ENCODE measurements at places on chromosomes 6 and 20. TPM values are rescaled to one million over a fixed set of nuclear protein-coding genes. Genes with fewer than 3 reads are reported as not detected.

TOX2 gene
- total RNA-seq = not detected

KCNQ5 gene
- 0.10 TPM for total RNA-seq

ULBP1 gene
- total RNA-seq = 2.5 TPM

OR2B6 gene
- 1.5 TPM for total RNA-seq

YTHDF1 gene
- 93.4 TPM for total RNA-seq

ANGPT4 gene
- not detected for total RNA-seq

HUS1B gene
- total RNA-seq = 0.71 TPM

MCHR2 gene
- not detected for total RNA-seq

BPI gene
- total RNA-seq = not detected

MLIP gene
- 1.4 TPM for total RNA-seq

GABRR1 gene
- not detected for total RNA-seq

TMEM151B gene
- total RNA-seq = 0.12 TPM

LTA gene
- not detected for total RNA-seq

MAPK13 gene
- total RNA-seq = 59.3 TPM

ADGRG6 gene
- total RNA-seq = 84.6 TPM

PLEKHG1 gene
- total RNA-seq = 9.7 TPM

LINC00237 gene
- total RNA-seq = not detected

FAXC gene
- 1.5 TPM for total RNA-seq

C6orf58 gene
- 0.31 TPM for total RNA-seq

PNLDC1 gene
- 0.71 TPM for total RNA-seq

FAM83C gene
- total RNA-seq = not detected

FGD2 gene
- 0.19 TPM for total RNA-seq

HDGFL1 gene
- not detected for total RNA-seq

CUL9 gene
- total RNA-seq = 73.1 TPM

BCAS1 gene
- total RNA-seq = 11.1 TPM

CRISP1 gene
- total RNA-seq = not detected

TBX18 gene
- 49.2 TPM for total RNA-seq

PRDM13 gene
- 1.3 TPM for total RNA-seq

DAAM2 gene
- not detected for total RNA-seq

GRM1 gene
- not detected for total RNA-seq

CDC25B gene
- total RNA-seq = 75.0 TPM

LHFPL5 gene
- 0.42 TPM for total RNA-seq

BHLHE23 gene
- not detected for total RNA-seq

EGFL8 gene
- total RNA-seq = 20.2 TPM

UCKL1 gene
- total RNA-seq = 86.3 TPM

MTHFD1L gene
- 47.8 TPM for total RNA-seq

F13A1 gene
- total RNA-seq = not detected

TMEM200A gene
- total RNA-seq = not detected

C20orf141 gene
- not detected for total RNA-seq

PPP1R3G gene
- total RNA-seq = 0.20 TPM

IMPG1 gene
- not detected for total RNA-seq

ALDH8A1 gene
- total RNA-seq = 1.5 TPM

C6orf52 gene
- total RNA-seq = not detected

SLC17A4 gene
- 1.9 TPM for total RNA-seq

B4GALT5 gene
- total RNA-seq = 117 TPM

LAMA5 gene
- 763 TPM for total RNA-seq

IFT52 gene
- total RNA-seq = 30.8 TPM

NNAT gene
- not detected for total RNA-seq

SLC22A7 gene
- not detected for total RNA-seq

LY6G6D gene
- total RNA-seq = not detected

RAB44 gene
- total RNA-seq = not detected

NMBR gene
- total RNA-seq = not detected

PKHD1 gene
- 25.2 TPM for total RNA-seq

PHACTR1 gene
- 0.21 TPM for total RNA-seq

CRYBG1 gene
- total RNA-seq = 45.4 TPM
